SHP77 (cell line): ENCODE measurements at places on chromosomes 2 and 18.

GRCh38 chr18:29028560-29028959 is 851.6 kb upstream of the CDH2 start:
- DNase-seq, result no peak

DNA sequence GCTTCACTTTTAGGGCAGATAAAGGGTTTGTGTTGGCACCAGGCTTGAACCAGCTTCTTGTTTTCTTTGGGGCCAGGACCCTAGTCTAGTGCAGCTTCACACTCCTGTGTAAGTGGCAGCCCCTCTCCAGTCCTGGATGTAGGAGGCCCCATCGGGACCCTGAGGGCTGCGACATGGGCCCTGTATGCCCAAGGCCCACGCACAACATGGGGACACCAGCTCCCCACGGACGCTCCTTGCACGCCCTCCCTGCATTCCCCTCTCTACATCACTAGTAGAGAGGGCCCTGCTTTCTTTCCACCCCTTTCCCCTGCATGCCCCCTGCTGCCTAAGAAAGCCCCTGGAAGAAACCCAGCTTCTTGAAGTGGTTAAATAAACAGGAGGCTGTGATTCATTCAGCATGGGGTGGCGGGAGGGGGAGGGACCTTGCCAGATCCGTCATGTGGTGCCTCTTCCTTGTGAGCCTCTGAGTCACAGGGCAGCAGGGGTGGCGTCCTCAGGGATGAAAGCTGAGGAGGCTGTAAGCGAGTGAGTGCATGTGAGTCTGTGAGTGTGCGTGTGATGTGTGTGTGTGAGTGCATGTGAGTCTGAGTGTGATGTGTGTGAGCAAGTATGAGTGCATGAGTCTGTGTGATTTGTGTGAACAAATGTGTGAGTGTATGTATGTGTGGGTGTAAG is 42.5 kb downstream of the COPS8 start:
- DNase-seq, result no peak

DNA sequence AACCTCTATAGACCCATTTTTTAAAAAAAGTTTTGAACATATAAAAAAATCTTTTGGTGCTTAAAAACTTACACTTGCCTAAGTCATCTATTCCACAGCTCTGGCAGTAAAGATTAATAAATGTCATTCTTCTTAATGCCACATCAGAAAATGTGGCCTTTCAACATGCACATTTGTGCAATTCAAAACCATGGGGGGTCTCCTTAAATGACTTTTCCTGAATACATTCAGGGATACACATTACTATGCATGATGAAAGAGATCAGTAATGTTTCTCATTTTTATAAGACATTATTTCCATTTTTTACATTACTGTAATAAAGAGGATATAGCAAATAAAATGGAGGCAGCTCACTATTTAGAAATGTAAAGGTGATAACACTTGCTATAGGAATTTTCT is 142.3 kb downstream of the RBM43 start:
- DNase-seq, result no peak

DNA sequence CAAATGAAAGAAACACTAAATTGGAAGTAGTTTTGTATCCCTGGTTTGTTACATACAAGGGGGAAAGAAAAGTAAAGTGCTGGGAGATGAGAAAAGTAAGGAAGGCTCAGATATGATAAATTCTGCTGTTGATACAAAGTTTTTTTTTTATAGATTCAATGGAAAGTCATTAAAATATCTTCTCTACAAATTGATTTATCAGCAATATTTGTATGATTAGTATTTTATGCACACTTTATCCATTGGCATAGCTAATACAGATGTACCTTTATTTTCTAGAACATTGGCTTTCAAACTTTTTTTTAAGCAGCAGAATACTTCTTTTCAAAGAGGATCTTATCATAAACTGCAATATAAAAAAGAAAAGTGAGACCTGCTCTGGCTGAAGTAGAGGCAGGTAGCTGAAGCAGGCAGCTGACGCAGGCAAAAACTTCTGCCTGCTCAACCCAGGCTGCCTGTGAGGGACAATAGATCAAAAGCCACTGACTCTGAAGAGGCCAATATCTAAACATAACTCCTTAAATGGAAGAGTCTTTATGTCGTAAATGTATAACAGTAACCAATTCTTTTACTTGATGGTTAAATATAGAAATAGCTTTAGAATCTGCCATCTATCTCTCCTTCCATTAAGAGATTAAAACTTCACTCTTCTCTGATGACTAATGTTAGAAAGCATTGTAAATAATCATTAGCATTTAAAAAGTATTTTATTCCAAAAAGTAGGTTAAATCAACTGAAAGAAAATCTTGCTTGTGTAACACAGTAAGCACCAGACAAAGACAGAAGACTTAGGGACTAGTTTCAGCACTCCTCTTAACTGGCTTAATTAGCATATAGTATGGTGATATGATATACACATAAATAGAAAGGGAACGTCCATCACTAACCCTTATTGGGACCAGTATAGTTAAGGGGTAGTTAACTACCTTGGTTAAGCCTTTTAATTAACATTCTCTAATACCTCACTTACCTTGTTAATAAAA is 174.2 kb downstream of the SLC39A10 start:
- no peak for DNase-seq

- DNase-seq, result no peak
Observed at GRCh38 chr2:197504512-197504911, 4.3 kb downstream of the HSPE1 start.

- no peak for DNase-seq
Observed at GRCh38 chr2:233882353-233882752, 14.2 kb upstream of the MSL3B start.
